ENCODE measurements at places on chromosomes 3 and 15. TPM values are rescaled to one million over a fixed set of nuclear protein-coding genes. Genes with fewer than 3 reads are reported as not detected.

CTDSPL2 gene
- total RNA-seq = 111 TPM

MOBP gene
- total RNA-seq = not detected

ZNF35 gene
- 13.6 TPM for total RNA-seq

TRMT10C gene
- 34.4 TPM for total RNA-seq

ISL2 gene
- 6.6 TPM for total RNA-seq

MCF2L2 gene
- 2.6 TPM for total RNA-seq

XCR1 gene
- total RNA-seq = not detected

MUC4 gene
- 7.8 TPM for total RNA-seq

ARIH2 gene
- 116 TPM for total RNA-seq

CD86 gene
- total RNA-seq = 2.5 TPM

CPN2 gene
- not detected for total RNA-seq

MTFMT gene
- total RNA-seq = 20.8 TPM

GHRL gene
- not detected for total RNA-seq

ANKDD1A gene
- 14.4 TPM for total RNA-seq

GRCh38 chr15:80011596-80011995 lies 40.6 kb upstream of the BCL2A1 start:
- DNase-seq = no peak

- DNase-seq = no peak
Measured at GRCh38 chr15:67585681-67586080, 43.2 kb downstream of the MAP2K5 start.

DNA sequence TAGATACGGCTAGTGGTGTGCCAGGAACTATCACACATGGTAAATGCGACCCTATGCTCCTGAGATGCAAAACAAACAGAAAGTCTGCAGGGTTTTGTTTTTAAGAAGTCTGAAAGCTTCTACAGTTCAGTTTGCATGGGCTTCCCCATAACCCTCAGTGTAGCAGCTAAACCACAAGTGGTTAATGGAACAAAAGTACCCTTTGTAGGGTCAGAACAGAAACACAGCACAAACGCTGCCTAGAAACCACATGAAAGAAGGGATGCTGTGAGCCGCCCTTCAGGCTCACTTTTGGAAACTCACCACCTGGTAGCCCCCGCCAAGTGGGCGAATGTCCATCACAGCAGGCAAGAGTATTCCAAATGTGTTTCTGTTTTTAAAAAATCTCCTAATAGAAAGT lies 46.2 kb downstream of the CTDSPL start:
- DNase-seq = peak; percentile 41

DNA sequence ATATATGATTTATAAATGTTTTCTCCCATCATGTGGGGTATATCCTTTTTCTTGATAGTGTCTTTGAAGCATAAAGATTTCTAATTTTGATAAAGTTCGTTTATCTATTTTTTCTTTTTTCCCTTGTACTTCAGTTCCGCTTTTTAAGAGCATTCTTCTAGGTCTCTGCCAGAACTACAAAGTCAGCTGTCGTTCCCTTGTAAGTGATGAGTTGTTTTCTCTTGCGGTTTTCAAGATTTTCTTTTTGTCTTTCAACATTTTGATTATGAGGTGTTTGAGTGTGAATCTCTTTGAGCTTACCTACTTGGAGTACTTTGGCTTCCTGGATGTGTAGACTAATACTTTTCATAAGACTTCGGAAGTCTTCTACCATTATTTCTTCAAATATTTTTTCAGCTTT lies 9.3 kb upstream of the PRICKLE2 start:
- DNase-seq = no peak

- no peak for DNase-seq
Measured at GRCh38 chr3:51395493-51396213, 4.6 kb downstream of the RBM15B start.

DNA sequence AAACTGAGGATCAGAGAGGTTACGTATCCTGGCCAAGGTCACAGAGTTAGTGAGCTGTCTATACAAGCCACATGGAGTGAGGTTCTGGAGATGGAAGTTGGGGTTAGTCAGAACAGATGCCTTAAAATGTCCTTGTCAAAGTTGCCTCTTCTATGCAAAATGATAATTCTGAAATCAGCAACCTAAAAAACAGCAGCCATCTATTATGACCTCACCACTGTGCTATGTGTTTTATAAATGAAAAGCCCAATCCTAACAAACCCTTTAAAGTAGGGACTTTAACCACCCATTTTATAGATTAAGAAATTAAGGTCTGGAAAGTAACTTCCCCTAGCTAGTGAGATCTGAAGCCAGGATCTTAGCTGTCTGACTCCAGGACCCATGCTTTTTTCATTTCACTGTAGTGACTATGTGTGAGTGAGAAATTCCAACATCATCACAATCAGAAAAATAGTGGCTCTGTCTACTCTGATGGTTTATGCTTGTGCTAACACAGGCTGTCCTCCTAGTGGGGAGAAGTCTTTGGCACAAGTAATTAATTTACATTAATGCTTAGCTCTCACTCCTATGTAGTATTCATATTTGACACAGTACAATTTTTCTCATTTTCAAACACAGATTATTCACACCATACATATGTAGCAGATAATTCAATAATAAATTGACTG lies 143.6 kb downstream of the ANO10 start:
- DNase-seq = no peak

DNA sequence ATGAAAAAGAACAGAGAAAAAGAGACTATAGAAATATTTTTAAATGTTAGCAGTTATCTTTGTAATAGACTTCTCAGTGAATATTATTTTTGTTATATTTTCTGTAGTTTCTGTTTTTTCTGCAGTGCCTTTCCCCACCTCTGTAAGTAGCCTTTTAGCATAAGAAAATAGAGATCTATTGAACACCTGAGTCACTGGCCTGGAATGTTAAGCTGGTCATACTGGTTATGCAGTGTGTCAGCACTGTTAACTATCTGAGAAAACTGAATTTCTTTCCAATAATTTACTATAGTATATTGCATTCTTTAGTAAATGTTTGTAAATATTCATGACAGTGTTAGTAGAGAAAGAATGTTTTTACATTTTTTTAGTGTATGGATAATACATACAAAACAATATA lies 79.8 kb downstream of the NECTIN3 start:
- no peak for DNase-seq

GRCh38 chr15:63982381-63982854 lies 63.9 kb downstream of the DAPK2 start:
- DNase-seq = no peak

DNA sequence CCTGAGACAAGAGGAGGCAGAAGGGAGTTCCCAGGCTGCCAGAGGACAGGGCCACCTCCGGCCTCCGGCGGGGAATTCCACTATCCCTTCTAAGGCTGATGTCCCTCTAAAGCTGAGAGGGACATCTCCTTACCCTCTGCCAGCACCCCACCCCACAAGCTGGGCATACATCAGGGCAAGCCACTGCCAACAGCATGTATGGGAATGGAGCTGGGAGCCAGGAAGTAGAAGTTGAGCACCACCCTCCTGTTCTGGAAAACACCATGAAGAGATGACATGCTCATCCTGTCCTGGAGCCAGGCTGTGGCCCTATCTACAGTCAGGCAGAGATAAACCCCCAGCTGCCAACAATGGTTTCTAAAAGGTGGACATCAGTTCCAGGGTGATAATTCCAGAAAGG lies 7.1 kb downstream of the PLCD1 start:
- no peak for DNase-seq

- DNase-seq = no peak
Measured at GRCh38 chr15:65904301-65904700, 35.0 kb downstream of the RAB11A start.

- no peak for DNase-seq
Measured at GRCh38 chr15:73141216-73141900, 89.1 kb downstream of the NEO1 start.

DNA sequence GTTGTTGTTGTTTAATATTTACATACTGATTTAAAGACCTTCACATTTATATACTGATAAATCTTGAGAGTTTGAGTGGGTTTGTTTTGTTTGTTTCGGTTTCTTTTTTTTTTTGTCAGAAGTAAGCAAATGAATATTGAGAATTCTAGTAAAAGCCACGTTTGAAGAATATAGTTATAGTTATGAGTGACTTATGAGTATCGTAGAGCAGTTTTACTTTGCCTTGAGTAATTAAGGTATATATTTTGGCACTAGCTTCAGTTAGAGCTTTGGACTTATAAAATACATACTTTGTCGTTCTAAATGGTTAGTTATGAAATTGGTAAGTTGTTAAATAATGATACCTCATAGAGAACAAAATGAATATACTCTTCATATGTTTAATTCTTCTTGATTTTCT lies 27.8 kb downstream of the ATP1B3 start:
- DNase-seq = no peak

- DNase-seq = peak; percentile 41
Measured at GRCh38 chr15:37028625-37029296, 71.6 kb downstream of the MEIS2 start.

DNA sequence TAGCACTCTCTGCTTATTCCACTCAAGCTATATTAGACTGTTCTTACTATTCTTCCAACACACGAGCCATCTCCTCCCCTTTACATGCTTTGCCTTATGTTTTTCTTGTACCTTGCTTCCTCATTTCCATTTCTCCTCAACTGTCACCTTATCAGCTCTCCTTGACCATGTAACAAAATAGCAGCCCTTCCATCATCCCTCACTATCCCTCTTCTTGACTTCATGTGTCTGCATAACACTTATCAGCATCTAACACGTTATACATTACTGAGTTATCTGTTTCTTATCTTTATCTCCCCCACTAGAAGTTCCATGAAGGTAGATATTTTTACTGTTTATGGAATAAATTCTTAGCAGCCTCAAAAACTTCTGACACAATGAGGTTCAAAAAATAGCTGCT lies 45.3 kb downstream of the TRPM7 start:
- no peak for DNase-seq

GRCh38 chr3:103684904-103685303 lies 1250.1 kb downstream of the ZPLD1 start:
- DNase-seq = no peak

GRCh38 chr3:121411523-121411922 lies 134.3 kb downstream of the POLQ start:
- DNase-seq = no peak

DNA sequence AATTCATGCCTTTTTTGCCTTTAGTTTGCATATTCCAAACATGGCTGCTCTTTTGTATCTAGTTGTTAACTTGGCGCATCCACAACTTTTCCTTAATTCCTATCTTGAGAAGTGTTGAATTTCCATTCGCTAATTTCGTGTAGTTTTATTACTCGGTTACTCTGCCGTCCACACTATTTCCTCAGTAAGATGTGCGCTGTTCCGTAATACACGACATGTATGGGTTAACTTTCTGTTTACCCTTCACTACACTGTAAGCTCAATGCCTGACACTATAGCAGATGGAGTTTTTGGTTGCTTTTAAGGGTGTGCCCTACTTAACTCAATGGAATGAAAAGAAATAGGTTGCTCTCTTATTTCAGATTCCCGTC lies 724 bp downstream of the RPSA start:
- DNase-seq = no peak

DNA sequence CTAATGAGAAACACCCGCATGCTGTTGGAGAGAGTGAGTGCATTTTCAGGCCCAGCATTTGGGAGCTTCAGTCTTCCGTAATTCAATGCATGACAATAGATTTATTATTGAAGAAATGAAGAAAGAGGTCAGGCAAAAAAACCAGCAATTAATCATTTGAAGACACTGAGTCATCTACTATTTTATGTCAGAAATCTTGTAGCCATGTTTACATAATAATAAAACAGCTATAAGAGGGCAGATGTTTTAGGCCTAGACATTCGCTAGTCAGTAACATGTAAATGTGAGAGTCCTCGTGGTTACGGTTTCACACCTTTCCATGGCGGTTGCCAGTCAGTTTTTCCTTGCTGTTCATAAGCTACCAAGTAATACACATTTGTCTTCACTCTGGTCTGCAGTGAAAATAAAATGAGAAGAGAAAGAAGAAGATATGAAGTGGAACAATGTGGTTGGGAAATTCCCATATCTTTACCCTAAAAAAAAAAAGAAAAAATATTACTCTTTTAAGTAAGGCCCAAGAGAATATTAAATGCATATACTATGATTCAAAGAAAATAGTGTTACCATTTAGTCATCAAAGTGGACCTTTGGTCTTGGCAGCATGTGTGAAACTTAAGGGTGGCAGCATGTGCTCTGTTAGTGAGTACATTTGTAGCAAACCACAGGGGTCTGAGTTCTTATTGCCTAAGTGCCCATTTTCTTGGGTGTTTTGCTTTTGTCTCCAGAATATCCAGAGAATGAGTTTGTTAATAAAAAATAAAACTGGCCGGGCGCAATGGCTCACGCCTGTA lies 140.5 kb upstream of the TBL1XR1 start:
- DNase-seq = no peak

DNA sequence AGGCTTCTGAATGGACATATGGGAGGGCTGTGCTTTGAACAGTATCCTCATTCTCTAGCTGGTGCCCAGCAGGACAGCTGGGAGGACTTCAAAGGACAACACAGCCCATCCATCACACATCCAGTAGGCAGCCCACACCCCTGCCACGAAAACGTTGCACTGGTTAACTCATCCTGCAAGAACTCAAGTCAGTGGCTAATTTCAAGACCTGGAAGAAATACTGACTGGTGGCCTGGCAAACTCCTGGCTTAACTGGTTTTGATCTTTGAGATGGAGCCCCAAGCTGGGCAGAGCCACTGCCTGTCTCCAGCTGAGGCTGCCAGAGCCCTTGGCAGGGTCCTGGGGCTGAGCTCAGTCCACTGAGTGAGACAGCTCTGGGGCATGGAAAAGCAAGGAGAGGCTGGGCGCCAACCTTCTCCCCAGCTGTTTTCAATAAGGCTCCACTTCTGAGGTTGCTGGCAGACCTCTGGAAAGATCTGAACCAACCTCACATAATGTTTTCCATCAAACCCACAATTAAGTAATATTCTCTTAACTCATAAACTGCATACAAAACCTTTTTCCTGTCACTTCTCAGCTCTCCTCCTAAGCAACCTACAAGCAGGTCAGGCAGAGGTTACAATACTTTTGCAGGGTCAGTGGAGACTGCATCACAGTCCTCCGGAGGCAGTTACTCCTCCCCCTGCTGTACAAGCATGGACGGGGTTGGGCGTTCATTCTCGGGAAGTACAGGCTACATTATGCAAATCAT lies 110.3 kb downstream of the MYLK start:
- DNase-seq = peak; percentile 84

DNA sequence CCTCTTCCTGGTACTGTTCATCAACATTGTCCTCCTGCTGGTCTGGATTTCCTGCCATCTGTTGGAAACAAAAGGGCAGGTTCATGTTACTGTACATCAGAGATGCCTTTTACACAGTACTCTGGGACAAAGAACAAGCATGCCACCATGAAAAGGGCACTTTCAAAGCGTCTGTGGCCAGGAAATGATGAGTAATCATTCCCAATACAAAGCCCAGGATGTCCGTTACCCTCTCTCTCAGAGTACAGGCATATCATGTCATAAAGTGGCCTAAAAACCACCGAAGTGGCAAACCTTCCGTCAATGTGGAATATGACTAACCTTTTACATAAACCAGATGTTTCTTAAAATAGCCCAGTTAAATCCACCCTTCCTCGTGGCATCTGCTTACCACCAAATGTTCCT lies 71.2 kb downstream of the GOLIM4 start:
- DNase-seq = no peak

DNA sequence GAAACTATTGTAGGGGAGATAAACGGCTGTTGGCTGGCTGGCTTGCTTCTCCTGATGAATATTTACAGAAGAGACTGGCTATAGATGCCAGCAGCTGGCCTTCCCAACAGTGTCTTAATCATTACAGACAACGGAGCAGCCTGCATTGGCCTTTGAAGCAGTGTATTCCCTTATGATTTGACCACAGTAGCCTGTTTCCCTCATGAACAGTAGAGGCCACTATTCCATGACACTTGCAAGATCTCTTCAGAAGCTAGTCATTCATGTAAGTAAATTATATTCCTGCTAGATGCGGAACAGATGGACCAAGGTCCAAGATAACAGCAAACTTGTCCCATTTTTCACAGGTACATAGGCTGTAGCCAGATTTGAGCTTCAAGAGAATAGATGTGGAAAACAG lies 47.3 kb downstream of the TMCO5A start:
- peak; percentile 56 for DNase-seq
